ENCODE measurements at places on chromosomes 16 and 17.

- DNase-seq, result no peak
These were observed 584.7 kb downstream of the WWOX start for GRCh38 chr16:78684030-78684611.

DNA sequence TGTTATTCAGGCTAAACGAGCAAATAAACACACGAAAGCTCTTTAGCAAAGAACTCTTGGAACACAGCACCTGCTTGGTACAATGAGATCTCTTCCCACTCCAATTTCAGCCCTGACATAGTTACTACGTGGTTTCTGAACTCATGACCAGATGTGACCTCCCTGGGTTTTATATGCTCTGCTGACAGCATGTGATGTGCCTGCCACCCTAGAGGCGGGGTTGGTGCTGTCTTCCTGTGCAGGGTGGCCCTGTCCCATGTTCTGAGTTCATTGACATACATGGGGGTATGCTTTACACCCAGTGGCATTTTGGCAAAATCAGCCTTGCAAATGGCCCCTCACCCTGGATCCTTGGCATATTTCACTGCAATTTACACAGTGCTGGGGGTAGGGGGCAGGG is 475.3 kb upstream of the ZFHX3 start:
- no peak for DNase-seq

GRCh38 chr17:44864831-44865230 is 17.1 kb downstream of the HIGD1B start:
- DNase-seq, result no peak

GRCh38 chr16:6602405-6602804 is 730.2 kb upstream of the RBFOX1 start:
- DNase-seq, result no peak

GRCh38 chr16:67914758-67915495 is 16.7 kb downstream of the CTRL start:
- DNase-seq, result no peak

- DNase-seq, result no peak
These were observed 58.0 kb downstream of the NUP88 start for GRCh38 chr17:5361426-5361825.

- DNase-seq, result no peak
These were observed 400.5 kb upstream of the CCL2 start for GRCh38 chr17:33854596-33854995.

DNA sequence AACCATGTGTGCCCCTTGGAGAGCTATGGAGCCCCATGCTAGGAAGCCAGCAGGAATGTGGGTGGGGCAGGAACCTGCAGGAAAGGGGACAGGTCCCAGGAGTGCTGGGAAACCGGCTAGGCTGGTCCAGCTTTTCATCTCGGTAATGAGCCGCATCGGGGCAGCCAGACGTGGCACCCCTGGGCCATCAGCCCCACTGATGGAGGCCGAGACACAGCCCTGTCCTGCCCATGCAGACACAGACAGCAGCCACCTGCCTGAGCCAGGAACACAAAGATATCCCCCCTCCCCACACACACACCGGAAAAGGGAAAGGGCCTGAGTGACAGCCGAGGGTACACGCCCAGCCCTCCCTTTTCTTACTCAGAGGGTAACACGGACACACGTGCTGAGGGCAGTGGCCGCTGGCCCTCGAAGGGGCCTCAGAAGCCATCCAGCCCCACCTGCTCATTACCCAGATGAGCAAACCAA is 18.1 kb downstream of the PPL start:
- DNase-seq, result no peak

GRCh38 chr16:1493746-1494094 is 560 bp downstream of the TELO2 start:
- no peak for DNase-seq

DNA sequence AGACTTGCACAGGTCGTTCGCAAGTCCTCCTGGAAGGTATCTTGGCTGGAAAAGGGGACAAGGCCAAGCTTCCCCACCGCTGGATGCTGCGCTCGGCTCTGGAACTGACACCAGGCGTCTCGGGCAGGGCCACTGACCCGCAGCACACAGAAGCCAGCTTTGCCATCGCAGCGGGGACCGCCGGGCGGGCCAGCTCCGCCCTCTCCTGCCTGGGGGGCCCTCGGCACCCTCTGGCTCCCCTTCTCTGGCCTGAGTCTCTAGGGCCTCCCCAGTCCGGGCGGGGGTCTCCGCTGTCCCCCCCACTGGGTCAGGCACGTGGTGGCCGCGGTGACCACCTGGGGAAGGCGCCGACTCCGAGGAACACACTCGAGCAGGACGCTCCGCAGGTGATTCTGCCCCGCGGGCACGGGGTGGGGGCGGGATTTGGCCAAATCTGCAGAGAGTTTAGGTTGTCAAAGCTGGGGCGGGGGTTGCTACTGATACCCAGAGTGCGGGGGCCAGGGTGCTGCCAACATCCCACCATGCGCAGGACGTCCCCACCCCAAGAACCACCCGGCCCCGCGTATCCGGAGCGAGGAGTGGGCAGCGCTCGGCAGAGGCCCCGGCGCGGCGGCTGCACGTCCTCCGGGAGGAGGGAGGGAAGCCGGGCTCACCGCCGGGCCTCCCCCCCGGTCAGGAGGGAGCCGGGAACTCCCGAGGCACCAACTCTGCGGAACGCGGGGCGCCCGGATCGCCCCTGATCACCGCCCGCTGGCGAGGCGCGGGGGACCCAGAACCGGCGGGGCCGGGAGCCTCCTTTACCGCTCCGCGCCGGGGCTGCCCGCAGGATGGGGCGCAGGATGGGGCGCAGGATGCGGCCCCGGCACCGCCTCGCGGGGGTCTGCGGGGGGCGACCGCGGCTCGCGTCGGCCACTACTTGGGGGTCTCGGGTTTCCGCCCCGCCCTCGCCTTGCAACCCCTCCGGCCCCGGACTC is 744 bp upstream of the METRNL start:
- DNase-seq, result no peak

- no peak for DNase-seq
These were observed 25.7 kb downstream of the GSE1 start for GRCh38 chr16:85638695-85639409.
